NCI-H1436 treated with DMSO at 0.1 percent for 48 hours (cell line): ENCODE measurements at places on chromosomes 5 and 9.
A peak's percentile ranks its signal among the peaks of the same experiment; 100 is the strongest.

GRCh38 chr5:74035521-74035937, 409.5 kb downstream of the ARHGEF28 start:
- no peak for DNase-seq

DNA sequence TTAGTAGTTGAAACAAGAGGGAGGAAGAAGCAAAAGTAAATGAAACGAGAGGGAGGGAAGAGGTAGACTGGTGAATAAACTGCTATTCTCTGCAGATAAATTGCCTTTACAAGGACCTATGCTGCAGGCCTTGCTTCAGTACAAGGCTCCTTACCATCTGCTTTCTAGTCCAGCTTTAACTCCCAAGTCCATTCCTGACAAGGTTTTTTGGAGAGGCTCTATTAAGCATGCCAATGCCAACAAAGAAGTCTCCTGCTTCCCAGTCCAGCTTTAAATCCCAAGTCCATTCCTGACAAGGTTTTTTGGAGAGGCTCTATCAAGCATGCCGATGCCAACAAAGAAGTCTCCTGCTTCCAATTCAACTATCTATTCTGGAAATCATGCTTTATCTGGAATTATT, 244.9 kb downstream of the GABRB2 start:
- DNase-seq, result no peak

DNA sequence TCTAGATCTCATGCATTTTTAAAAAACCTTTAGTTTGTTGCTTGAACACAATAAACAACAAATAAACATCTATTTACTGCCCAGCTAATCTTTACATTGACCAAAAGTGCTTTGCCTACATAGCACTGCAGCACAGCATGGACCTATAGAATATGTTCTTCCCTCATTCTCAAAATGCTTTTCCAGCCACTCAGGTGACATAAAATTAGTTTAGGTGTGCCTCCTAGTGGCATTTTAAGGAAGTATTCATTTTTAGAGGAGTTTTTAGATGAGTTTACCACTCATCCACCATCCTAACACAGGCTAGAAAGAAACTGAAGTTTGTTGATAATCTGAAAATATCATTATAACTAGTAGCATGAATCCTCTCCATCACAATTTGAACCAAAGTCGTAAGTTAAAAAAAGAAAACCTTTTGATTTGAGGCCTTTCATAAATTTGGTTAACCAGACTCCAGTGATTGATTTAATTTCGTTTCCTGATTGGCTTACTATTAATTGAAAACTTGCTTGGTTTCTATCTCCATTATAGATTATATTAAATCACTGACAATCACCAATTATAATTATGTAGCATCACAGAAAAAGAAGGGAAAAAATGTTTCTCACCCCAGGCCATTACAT, 12.6 kb downstream of the PLGRKT start:
- peak; percentile 2 for DNase-seq

- no peak for DNase-seq
These were observed 42.0 kb upstream of the GARNL3 start for GRCh38 chr9:127222388-127223095.

DNA sequence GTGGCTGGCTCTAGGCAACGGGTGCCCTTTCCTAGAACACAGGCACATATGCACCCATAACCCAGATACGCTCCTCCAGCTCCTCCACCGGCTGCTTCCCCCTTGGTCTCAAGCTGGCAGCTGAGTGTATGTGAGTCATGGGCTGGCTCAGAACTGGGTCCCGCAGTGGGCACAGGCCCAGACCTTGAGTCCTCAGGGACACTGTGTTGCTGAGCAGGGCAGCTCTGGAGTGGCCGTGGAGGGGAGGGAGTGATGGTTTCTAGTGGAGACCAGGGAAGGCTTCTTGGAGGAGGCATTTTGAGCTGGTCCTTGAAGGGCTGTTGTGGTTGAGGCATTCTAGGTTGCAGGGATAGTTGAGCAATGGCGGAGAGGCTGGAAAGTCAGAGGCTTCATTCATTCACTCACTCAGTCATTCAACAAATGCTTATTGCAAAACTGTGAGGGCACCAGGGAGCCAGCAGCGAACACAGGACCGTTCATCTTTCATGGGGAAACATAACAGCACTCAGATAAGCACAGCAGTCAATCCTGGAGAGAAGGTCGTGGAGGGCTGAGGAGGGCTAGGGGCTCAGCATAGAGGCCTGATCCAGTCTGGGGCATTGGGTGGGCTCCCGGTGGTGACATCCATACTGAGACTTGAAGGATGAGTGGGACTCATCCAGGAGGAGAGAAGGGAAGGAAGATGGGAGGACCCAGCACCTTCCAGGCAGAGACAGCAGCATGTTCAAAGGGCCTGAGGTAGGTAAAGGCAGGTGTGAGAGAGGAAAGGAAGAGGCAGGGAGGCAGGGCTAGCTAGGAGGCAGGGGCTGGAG, 2.4 kb downstream of the BBLN start:
- no peak for DNase-seq

- DNase-seq, result no peak
These were observed 96.4 kb upstream of the NTRK2 start for GRCh38 chr9:84573083-84573482.

DNA sequence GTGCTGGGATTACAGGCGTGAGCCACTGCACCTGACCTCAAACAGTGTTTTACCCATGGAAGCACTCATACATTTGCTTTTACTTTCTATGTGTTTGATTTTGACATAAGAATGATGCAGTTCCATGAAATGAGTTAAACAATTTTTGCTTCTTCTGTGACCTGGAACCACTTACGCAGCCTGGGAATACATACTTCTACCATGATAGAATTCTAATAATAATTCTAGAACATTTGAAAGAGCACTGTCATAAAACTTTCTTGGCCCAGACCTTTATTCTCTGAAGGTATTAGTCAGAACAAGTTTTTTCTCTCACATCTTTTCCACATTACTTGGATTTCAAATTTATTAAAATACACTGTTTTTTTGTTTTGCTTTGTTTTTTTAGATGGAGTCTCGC, 25.3 kb upstream of the COL5A1 start:
- DNase-seq, result no peak

GRCh38 chr5:66410122-66410521, 186.1 kb upstream of the MAST4 start:
- no peak for DNase-seq
